ENCODE measurements at places on chromosomes 2 and 18.

DNA sequence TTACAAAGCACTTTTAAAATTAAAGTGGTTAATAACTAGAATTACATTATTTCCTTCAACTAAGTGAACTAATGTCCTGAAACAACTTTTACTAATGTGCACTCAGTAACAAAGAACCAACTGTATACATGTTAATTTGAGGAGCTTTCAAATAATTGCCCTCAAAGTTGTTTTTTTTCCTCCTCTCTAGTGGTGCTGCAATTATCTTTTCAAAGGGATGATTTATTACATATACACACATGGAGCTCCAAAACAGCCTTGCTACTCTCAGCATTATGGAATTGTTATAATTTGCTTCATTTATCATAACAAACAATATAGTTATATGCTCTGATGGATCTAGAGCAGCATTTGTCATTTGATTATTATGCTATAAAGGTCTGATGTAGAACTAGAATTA lies 246.3 kb upstream of the RASGRP3 start:
- no peak for DNase-seq

- DNase-seq: peak; percentile 2
Observed at GRCh38 chr18:47558110-47558750, 306.8 kb upstream of the SKOR2 start.

GRCh38 chr18:50469380-50469781 lies 90.5 kb upstream of the MAPK4 start:
- DNase-seq: no peak

DNA sequence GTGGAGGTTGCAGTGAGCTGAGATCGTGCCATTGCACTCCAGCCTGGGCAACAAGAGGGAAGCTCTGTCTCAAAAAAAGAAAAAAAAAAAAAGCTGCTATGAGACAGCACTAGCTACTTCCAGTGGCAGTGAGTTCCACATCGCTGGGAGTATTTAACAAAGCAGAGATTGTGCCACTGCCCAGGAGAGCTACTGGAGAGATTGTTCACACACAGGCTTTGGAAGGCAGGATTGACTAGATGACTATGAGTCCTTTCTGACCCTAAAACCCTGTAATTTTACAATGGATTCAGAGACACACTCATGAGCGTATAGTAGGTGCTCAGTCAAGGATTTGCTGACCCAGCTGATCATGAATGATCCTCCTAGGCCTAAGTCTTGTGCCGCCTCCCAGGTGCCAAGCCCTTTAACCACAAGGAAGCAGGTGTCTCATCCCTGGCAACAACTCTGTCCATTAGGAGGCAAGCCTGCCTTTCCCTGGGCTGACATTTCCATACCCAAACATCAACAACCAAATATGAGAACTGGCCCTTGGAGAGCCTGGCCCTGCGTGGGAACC lies 45.0 kb upstream of the ODC1 start:
- DNase-seq: no peak

GRCh38 chr2:240322231-240322955 lies 113.1 kb upstream of the GPC1 start:
- no peak for DNase-seq

DNA sequence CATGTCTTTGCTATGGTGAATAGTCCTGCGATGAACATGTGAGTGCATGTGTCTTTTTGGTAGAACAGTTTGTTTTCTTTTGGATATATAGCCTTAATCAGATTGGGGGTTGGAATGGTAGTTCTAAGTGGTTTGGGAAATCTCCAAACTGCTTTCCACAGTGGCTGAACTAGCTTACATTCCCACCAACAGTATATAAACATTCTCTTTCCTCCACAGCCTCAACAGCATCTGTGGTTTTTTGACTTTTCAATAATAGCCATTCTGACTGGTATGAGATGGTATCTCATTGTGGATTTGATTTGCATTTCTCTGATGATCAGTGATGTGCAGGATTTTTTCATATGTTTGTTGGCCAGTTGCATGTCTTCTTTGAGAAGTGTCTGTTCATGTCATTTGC lies 112.2 kb upstream of the SESTD1 start:
- peak; percentile 1 for DNase-seq

DNA sequence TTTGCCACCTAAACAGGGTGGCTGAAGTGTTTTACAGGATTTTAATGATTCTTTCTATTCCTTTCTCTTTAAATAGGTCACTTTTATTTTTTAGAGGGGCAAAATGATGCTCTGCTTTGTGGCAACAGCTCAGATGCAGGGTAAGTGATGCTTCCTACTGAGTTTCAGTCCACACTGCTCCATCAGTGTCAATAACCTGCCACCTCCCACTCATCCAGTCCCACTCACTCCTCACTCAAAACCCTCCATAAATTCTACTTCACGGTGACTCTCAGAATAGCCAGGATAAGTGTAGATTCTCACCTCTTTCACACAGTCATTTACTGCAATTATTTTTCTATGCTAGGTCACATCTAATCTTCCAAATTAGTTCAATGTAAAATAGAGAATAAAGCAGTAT lies 72.7 kb downstream of the SCN2A start:
- no peak for DNase-seq

GRCh38 chr18:76265497-76266235 lies 229.4 kb downstream of the ZNF516 start:
- DNase-seq: peak; percentile 25

DNA sequence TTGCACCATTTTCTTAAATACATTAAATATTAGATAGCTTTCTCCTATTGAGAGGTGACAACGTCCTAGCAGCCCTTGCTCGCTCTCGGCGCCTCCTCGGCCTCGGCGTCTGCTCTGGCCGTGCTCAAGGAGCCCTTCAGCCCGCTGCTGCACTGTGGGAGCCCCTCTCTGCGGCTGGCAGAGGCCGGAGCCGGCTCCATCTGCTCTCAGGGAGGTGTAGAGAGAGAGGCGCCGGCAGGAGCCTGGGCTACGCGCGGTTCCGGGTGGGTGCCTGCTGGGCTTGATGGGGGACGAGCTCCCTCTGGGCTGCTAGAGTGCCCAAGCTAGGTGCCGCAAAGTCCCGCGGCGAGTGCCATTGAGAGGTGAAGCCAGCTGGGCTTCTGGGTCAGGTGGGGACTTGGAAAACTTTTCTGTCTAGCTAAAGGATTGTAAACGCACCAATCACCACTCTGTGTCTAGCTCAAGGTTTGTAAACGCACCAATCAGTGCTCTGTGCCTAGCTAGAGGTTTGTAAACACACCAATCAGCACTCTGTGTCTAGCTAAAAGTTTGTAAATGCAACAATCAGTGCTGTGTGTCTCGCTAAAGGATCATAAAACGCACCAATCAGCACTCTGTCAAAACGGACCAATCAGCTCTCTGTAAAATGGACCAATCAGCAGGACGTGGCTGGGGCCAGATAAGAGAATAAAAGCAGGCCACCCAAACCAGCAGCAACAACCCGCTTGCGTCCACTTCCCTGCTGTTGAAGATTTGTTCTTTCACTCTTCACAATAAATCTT lies 3.1 kb downstream of the RPRD1A start:
- no peak for DNase-seq

GRCh38 chr2:164975891-164976290 lies 20.6 kb upstream of the SLC38A11 start:
- no peak for DNase-seq

DNA sequence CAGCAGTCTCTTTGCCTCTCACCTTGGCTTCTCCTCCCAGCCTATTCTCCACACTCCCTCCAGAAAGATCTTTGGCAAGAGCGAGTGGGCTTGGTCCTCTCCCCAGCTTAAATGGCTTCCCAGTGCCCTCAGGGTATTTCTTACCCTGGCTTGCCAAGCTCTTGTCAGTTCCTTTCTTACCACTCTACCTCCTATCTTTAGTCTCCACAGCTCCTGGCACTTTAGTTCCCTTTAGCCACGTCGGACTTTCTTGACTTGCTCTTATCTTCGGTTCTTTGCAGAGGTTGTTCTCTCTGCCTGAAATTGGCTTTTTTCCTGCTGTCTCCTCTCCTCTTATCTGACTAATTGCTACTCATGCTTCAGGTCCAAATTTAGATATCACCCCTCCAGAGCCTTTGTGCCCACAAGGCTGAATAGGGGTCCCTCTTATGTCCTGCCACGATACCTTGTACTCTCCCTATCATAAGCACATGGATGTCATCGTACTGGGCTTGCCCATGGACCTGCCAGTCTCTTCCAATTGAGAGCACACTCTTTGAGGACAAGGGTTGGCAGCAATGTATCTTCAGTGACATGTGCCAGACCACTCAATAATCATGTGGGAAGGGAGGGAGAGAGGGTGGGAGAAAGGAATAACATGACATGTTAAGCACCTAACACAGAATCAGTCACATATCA lies 131.7 kb upstream of the CTAGE1 start:
- no peak for DNase-seq

DNA sequence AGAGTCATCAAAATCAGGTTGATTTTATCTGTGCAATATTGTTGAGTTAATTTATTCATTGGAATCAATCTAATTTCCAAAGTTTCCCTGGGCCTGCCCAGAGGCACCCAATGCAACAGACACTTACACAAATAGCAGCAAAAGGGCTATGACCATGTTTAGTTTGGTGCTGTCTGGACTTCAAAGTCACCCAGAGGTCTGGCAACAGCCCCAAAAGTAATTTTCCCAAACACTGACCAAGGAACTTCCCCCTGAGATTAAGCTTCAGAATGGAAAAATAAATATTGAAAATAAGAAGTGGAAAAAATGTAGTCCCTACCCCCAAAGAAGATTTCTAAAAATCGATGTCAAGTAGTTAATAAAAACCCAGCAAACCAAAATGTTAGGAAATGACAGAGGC lies 70.9 kb upstream of the RNF152 start:
- no peak for DNase-seq

DNA sequence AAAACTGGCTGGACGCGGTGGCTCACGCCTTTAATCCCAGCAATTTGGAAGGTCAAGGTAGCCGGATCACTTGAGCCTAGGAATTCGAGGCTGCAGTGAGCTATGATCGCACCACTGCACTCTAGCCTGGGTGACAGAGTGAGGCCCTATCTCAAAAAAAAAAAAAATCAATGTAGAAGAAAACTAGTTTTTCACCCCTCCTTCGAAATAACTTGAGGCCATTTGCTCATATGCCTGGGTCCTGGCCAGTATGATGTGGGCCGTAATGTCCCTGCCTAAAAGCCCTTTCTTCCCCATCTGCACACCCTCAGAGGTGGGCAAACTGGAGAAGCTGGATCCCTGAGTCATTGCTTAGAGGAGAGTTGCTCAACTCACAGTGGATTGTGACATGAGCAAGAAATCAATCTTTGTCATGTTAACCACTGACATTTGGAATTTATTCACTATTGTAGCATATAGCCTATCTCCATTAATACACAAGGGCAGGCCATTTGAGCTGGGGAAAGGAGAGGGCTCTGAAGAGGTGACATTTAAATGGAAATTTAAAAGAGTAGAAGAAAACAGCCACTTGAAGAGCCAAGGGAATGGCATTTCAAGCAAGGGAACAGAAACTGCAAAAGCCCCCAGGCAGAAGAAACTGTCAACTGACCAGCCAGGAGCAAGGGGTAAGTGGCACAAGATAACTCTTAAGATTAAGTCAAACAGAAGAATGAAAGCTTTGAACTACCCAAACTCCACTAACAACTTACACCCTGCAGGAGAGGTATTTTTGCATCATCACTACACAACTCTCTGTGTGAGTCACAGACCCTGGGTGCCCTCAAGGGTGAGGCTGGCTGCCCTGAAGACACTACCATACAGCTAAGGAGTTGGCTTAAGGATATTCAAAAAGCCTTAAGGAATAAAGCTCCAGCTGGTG lies 7.6 kb upstream of the METTL21A start:
- DNase-seq: peak; percentile 79

- no peak for DNase-seq
Observed at GRCh38 chr2:163198007-163198406, 359.4 kb upstream of the KCNH7 start.

DNA sequence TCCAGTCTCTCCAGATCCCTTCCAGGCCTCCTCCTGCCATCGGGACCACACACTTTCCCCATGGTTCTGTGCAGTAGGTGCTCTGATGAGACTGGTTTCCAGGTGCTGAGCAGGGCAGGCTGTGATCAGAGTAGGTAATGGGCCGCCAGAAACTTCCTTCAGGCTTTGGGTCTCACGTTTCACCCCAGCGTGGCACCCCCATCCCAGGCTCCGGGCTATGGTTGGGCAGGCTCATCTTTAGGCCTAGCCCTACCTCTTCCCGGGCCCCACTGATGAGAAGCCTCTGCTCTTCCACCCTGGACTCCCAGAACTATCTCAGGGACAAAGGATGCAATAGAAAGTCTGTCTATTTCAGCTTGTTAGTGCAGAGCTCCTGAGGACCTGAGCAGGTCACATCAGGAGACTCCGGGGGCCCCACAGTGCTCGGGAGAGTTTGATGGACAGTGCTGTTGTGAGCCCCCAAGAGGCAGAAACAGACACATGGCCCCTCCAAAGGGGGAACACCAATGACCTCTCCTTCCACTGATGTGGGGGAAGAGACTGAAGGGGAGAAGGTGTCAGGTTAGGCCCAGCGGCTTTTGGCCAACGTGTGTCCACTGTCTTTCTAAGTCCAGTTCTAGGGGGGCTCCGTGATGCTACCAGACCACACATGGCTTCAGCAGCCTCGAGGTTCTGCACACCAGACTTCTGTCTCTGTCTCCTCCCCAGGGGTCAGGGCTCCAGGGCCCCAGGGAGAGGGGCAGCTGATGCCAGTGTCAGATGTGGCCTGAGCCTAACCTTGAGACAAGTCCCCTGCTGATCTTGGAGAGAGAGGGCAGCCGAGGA lies 5.8 kb upstream of the PROM2 start:
- no peak for DNase-seq

GRCh38 chr2:43491065-43491639 lies 104.7 kb downstream of the THADA start:
- peak; percentile 47 for DNase-seq

DNA sequence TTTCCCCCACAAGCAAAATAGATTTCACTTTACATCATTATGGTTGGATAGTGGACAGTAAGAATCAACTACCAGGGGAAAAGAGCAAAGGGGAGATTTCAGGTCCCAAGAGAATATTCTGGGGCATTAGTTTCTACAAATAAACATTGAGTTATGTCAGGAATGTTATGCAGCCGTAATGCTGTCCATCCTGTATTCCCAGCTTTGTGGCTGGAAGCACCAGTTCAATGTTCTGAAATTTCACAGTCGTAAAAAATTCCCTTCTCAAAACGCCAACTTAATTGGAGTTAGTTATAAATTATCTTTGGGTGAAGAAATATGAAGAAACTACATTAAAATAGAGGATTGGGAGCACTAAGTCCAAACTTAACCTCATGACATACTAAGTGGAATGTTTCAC lies 141.5 kb upstream of the FIGN start:
- DNase-seq: peak; percentile 22

DNA sequence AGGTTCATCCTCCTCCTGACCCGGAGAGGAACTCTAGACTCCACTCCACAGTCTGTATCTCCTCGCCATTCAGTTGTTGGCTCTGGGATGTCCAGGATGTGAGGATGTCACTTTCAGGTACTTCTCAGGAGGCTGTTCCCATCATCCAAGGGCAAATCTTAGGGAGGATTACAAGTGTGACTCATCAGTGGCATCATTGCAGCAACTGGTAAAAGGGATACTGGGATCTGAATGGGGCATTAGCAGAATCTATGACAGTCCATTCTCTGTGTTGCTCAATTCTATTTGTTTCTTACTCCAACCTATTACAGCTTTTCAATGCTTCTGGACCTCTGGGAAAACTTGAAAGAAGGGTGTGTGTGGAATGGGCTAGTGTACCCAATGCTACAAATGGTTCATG lies 81.5 kb upstream of the FN1 start:
- DNase-seq: no peak

- peak; percentile 42 for DNase-seq
Observed at GRCh38 chr2:159879051-159879604, 81.1 kb upstream of the CD302 start.
